ENCODE measurements at places on chromosomes 16 and 17. TPM values are rescaled to one million over a fixed set of nuclear protein-coding genes. Genes with fewer than 3 reads are reported as not detected.

MT1E gene
- total RNA-seq, result 153 TPM

DNA sequence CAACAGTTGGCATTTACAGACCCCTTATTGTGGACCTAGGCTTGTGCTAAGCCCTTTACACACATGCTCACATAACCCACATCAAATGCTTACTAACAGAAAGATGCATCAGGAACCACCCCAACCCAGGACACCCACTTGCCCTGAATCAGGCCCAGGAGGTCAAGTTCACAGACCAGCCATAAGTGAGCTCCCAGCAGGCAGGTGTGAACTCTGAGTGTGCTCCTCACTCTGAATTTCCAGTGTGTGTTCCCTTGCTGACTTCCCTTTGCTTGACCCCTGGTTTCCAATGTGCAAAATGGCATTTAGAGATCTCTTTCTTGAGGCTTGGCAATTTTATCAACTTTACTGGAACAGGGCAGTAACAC, 87.0 kb downstream of the BMERB1 start:
- no peak for DNase-seq
- no peaks in the 10 kb centered on the region for H3K27me3 ChIP-seq
- H3K4me1 ChIP-seq, result peaks cover 11% of the 10 kb centered on the region
- no peaks in the 10 kb centered on the region for H3K36me3 ChIP-seq
- no peak overlapping the region for H3K4me3 ChIP-seq

GRCh38 chr17:49074851-49075540, 57.6 kb upstream of the B4GALNT2 start:
- no peak for DNase-seq
- no peaks in the 10 kb centered on the region for H3K36me3 ChIP-seq
- H3K4me1 ChIP-seq, result no peaks in the 10 kb centered on the region
- no peak overlapping the region for H3K4me3 ChIP-seq

KRTAP1-1 gene
- total RNA-seq, result not detected

BCAR1 gene
- total RNA-seq, result 0.88 TPM

- H3K27ac ChIP-seq, result no peak overlapping the region
- no peaks in the 10 kb centered on the region for H3K27me3 ChIP-seq
- DNase-seq, result no peak
- H3K4me1 ChIP-seq, result no peaks in the 10 kb centered on the region
Observed at GRCh38 chr17:42584880-42585279, 7.4 kb upstream of the PSMC3IP start.

DNA sequence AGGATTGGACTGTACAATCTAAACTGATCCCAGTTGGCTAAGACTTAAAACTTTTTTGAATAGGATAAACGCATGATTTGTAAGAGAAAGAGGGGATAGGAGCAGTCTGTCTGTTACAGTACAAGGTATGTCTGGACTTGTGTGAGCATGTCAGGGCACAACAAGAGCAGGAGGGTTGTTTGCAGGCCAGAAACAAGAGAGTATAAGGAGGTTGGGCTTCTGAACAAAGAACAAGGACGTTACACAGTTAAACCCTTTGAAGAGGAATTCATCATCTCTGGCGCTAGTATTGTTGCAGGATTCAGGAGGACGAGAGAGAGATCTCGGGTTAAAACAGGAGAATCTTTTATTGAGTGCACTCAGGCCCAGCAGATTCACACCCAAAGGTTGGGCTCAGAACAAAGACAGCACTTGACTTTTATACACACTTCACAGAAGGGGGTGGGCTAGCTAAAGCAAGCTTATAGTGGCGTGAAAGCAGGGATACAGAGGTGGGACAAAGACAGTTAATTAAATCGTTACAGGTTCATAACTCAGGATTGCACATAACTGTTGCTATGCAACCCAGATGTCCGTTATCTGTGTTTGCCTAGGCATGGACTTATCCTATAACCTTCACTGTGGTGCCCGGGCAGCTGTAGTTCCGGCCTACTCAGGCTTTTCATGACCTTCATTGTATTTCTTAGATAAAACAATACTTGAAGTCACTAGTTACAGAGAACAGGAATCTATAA, 34.3 kb downstream of the SEC14L1 start:
- no peak for DNase-seq
- H3K27ac ChIP-seq, result no peak overlapping the region

GRCh38 chr16:75102595-75102994, 14.0 kb downstream of the LDHD start:
- H3K36me3 ChIP-seq, result no peaks in the 10 kb centered on the region
- no peak overlapping the region for H3K27ac ChIP-seq
- H3K27me3 ChIP-seq, result no peaks in the 10 kb centered on the region
- no peak for DNase-seq
- no peak overlapping the region for H3K4me3 ChIP-seq

SYT17 gene
- not detected for total RNA-seq

DNA sequence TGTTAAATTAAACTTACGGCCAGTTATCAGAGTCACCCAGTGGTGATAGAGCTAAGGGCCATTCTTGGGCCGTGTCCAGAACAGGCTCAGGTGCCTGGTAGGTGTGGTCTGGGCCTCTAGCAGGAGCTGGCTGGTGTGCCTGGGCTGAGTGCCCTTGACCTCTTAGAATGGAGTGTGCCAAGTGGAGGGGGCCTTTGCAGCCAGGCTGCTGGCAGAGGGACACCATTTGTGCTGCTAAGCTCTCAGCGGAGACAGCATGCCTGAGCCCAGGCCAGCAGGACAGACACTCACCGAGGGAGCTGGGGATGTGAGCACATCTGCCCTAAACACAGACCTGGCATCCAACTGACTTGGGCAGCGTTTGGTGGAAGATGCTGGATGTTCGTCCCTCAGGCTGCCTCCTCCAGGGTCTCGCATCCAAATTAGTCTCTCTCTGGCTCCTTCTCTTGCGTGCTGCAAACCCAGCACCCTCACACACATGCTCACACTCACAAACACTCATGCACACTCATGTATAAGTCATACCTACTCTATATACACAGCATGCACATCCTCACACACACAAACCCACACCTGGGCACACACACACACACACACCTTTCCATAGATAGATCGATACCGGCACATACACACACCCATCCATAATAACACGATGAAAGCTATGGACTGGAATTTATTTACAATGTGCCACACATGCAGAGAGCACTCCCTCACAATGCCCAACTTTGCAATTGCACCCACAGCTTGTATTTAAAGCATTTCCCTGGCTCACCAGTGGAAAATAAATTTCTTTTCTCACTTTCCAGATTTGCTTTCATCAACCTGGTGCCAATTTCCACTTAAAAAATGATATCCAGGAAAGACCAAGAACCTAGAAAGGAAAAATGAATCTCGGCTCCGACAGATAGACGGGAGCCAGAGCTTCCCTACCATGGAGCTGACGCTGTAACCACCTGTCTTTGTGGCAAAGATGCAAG, 33.6 kb upstream of the CDH5 start:
- DNase-seq, result no peak
- H3K27ac ChIP-seq, result no peak overlapping the region
- H3K36me3 ChIP-seq, result no peaks in the 10 kb centered on the region
- no peak overlapping the region for H3K4me3 ChIP-seq

DNA sequence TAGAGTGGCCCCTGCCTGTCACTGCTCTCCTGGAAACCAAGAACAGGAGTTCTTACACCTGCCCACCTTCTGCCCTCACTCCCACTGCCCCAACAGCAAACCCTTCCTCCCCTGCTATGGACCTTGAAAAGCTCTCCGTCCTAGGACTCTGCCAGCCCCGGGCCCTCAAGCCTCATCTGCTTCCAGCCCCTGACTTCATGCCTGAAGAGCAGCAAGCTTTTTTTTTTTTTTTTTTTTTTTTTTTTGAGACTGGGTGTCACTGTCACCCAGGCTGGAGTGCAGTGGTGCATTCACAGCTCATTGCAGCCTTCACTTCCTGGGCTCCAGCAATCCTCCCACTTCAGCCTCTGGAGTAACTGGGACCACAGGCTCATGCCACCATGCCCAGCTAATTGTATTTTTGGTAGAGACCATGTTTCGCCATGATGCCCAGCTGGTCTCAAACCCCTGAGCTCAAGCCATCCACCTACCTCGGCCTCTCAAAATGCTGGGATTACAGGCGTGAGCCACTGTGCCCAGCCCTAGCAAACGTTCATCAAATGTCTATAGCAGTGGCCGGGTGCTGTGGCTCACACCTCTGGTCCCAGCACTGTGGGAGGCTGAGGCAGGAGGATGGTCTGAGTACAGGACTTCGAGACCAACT, 16.9 kb downstream of the CARHSP1 start:
- H3K4me1 ChIP-seq, result no peaks in the 10 kb centered on the region
- no peak for DNase-seq
- no peak overlapping the region for H3K27ac ChIP-seq
- H3K27me3 ChIP-seq, result no peaks in the 10 kb centered on the region
- H3K36me3 ChIP-seq, result no peaks in the 10 kb centered on the region
- no peak overlapping the region for H3K4me3 ChIP-seq

DNA sequence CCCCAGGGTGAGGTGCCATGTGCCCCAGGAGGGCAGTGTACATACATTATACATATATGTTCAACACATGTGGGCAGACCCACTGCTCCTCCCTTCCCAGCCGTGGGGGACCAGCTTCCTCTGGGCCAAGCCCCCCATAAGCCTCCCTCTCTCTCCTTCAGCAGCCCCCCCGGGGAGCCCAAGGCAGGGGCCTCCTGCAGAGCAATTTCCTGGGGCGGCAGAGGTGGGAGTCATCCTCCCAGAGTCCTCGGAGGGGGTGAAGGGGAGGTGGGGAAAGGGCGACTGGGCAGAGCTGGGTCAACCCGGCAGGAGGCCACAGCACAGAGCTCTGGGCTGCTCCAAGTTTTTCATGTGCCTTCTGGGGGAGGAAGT, 235.1 kb downstream of the ZNF423 start:
- H3K4me1 ChIP-seq, result no peaks in the 10 kb centered on the region
- H3K36me3 ChIP-seq, result no peaks in the 10 kb centered on the region
- H3K27ac ChIP-seq, result no peak overlapping the region
- no peak for DNase-seq

DNA sequence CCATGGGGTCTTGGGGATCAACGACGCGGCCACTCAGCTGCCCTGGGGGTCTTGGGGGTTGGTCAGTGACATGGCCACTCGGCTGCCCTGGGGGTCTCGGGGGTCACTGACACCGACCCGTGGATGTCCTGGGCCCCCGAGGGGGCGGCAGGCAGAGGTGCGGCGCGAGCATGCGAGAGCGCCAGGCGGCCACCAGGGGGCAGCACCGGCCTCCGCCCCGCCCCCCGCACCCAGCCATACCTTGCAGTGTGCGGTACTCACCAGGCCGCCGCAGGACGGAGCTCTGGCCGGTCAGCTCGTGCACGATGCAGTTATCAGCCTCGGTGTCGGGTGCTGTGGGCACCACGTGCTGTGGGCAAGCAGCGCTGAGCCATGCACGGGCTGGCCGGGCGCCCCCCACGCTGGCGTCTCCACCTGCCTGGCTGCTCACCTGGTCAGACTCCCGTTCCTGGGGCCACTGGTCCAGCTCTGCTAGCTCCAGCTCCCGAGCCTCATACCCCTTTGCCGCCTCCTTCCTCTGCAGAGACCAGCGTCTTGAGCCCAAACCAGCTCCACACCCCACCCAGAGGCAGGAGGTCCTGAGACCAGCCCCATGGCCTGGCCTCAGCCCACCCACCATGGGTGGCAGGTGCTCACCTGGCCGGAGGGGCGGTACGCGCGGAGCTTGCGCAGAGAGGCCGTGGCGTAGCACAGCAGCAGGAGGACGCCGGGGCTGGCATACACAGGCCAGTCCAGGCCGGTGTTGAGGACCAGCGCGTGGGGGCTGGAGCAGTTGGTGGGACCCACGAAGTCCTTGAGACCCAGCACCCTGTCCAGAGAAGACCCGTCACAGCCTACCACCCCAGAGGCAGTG, 31.2 kb downstream of the CTU2 start:
- H3K27ac ChIP-seq, result no peak overlapping the region
- peaks cover 10% of the 10 kb centered on the region for H3K4me1 ChIP-seq
- DNase-seq, result peak; percentile 73
- no peak overlapping the region for H3K4me3 ChIP-seq
- peaks cover 7% of the 10 kb centered on the region for H3K36me3 ChIP-seq

- H3K27ac ChIP-seq, result peak overlapping the region; percentile 76
- H3K36me3 ChIP-seq, result peaks cover 10% of the 10 kb centered on the region
- H3K27me3 ChIP-seq, result no peaks in the 10 kb centered on the region
- peaks cover 8% of the 10 kb centered on the region for H3K4me1 ChIP-seq
Observed at GRCh38 chr16:2250652-2251295, 613 bp downstream of the ECI1 start.

DNA sequence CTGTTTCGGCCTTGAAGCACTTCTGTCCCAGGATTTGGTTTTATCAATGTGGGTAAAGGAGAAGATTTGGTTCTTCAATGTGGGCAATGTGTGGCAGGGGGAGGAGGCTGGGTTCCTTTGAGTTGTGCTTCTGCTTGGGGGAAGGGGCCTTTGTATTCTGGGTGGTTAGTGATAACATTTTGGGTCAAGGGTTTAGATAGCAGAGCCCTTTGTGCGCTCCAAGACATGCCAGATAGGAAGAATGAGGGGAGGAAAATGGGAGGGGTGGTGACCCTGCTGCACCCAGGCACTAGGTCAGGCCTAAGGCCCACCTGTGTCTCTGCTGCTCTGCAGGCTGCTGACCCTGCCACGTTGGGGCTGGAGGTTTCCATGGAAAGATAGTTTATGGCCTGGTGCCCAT, 40.0 kb upstream of the CDC42EP4 start:
- no peak for DNase-seq
- H3K27me3 ChIP-seq, result no peaks in the 10 kb centered on the region
- H3K36me3 ChIP-seq, result no peaks in the 10 kb centered on the region
- no peak overlapping the region for H3K4me3 ChIP-seq
- H3K4me1 ChIP-seq, result no peaks in the 10 kb centered on the region
- H3K27ac ChIP-seq, result no peak overlapping the region

- H3K36me3 ChIP-seq, result no peaks in the 10 kb centered on the region
- no peak for DNase-seq
- no peaks in the 10 kb centered on the region for H3K27me3 ChIP-seq
- no peak overlapping the region for H3K4me3 ChIP-seq
Observed at GRCh38 chr16:30797670-30798309, 10.8 kb upstream of the ZNF629 start.

DNA sequence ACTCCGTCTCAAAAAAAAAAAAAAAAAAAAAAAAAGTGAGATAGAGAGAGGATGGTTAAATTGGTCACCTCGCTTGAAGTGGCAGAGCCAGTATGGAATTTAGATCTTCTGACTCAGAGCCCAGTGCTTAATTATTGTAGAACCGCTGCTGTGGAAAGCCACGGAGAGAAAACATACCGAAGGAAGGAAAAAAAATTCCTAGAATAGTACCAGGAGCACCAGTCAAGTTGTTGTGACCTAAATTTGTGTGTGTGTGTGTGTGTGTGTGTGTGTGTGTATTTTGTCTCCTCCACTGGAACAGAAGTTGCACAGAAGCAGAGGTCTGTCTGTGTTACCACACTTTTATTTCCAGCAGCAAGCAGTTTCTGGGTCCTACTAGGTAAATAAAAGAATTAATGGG, 10.6 kb upstream of the NUP85 start:
- H3K36me3 ChIP-seq, result no peaks in the 10 kb centered on the region
- H3K27ac ChIP-seq, result no peak overlapping the region
- H3K4me3 ChIP-seq, result no peak overlapping the region
- no peak for DNase-seq
- H3K4me1 ChIP-seq, result no peaks in the 10 kb centered on the region

IRF8 gene
- 22.0 TPM for total RNA-seq
